Prostate gland (tissue), 2 donors: ENCODE measurements at places on chromosomes 6 and 20.

DNA sequence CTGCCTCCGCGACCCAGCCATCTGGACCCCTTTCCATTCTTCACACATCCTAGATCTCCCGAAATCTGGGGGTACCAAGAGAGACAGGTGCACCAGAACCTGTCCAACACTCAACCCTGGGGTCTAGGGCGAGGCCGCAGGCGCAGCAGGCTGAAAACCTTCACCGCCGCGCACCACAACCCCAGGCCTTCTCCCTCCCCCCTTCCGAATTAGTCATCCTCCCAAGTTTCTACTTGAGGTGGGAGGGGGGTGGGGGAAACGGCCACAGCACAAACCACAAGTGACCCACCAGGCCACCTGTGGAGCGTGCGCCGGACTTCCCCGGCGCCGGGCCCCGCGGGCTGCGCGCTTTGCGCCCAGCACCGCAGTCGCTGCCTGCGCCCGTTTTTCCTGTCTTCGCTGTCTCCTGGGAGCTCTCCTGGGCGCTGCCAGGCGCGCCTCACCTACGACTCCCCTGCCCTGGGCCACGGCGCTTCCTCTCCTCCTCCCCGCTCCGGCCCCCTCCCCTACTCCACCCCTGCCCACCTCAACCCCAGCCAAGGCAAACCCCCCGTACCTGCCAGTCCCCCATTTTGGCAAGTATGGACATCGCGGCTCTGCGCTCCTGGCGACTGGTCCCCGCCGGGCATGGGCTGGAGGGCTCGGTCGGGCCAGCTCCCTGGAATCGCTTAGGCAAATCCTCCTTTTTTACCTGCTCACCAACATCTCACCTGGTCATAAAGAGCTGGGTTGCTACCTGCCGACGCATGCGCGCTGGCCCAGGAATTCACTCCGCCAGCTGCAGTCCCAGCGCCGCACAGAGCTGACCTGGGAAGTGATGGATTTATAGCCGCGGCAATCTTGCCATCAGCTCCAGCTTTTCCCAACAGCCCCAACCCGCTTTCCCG lies 4.2 kb upstream of the TFAP2A start:
- peak; percentile 84 for DNase-seq

DNA sequence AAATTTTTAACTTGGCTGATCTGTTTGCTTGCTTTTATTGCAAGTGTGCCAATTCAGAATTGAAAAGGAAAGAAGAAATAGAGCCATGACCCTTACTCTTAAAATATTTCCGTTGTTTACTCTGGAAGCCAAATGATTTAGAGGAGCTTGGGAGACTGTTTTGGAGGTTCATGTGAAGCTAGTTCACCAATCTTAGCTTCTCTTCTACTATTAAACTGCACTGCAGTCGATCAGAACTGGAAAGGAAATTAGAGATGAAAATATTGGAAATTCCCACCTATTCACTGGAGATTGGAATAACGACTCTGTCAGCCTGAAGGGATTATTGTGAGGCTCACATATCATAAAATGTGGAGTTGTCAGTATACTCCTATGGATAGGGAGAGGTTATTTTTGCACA lies 81.8 kb downstream of the MLIP start:
- no peak for DNase-seq

GRCh38 chr20:10654250-10654610 lies 19.6 kb downstream of the JAG1 start:
- no peak for DNase-seq

- DNase-seq, result no peak
Observed at GRCh38 chr6:34115403-34115795, 30.5 kb downstream of the GRM4 start.

DNA sequence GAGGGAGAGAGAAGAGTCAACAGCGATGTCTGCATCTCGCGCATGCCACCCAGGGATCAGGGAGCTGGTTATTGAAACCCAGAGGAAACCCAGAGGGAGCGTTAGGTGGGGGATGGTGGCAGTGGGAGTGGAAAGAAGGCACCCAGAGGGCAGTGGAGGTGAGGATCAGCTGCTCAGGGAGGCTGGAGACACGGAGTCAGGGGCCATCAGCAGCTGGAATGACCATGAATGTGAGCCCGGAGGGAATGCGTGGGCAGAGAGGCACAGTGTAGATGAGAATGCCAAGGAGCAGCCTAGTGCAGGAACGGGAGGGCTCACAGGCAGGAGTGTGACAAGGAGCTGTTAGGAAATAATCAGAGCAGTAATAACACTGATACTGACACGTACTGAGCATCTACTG lies 36.2 kb downstream of the RSPO4 start:
- no peak for DNase-seq

DNA sequence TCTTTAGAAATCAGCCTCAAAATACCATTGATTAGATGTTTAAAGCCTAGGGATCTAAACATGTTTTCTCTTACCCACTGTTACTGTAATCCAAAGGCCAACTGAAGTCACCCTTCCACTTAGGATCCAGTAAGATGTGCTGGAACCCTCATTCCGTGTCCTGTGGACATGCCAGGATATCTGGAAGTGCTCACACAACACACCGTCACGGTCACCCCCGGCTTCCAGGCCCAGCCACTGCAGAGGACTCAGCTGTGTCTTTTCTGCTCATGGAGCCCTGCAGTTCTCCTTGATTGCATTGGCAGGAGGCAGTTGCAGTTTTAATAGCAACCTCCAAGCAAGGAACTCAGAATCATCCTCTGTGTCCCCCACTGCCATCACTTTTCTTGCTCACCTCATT lies 93.3 kb downstream of the CAP2 start:
- DNase-seq, result no peak

GRCh38 chr6:150301846-150302519 lies 66.8 kb upstream of the IYD start:
- DNase-seq, result no peak

GRCh38 chr6:15423286-15423993 lies 177.6 kb downstream of the JARID2 start:
- DNase-seq, result no peak
